NCI-H1694 treated with DMSO at 0.1 percent for 48 hours (cell line): ENCODE measurements at places on chromosomes 11 and 22.

DNA sequence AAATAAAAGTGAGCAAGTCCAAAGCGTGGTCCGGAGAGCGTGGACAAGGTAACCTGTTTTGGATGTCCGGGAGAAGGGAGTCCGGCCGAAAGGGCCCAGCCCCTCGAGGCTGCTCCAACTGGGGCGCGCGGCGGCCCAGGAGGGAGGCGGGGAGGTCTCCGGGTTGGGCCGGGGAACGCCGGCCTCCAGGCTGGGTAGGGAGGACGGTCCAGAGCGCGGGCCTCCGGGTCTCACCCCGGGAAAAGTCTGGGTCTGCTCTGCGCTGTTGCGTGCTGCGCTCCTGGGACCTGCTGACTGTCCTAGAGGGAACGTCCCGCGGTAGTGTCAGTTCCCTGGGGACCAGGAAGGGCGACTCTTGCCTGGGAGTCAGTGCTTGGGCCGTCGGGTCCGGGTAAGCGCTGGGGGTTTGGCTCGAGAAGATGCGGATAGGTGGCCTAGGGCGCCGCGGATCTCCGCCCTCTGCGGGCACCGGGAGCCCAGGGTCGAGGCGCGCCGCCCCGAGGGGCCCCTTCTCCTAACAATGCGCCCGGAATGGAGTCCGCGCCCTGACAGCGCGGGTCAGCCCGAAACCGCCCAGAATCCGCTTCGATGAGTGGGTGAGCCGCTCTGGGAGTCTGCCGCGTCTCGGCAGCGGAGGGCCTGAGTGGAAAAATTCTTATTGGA is 988 bp upstream of the FLI1 start:
- no peak for DNase-seq

GRCh38 chr11:76792505-76793264 is 9.5 kb downstream of the TSKU start:
- no peak for DNase-seq

GRCh38 chr11:64759131-64759721 is 548 bp downstream of the PYGM start:
- DNase-seq: no peak

DNA sequence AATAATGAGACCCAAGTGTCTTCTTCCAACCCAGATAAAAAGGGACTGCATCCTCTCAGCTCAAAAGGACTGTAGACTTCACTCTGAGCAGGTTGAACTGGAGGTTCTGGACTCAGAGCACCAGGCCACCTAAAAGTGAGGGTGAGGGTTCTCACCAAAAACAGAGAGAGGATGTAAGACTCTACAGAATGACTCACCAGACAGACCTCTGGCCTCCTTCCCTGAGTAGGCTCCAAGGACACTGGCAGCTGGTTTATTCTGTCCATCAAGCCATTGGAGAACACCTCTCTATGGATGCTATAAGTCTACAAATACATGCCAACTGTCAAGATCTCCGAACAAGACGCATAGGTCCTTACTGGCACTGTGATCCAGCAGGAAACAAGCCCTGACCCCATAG is 27.2 kb downstream of the FEZ1 start:
- DNase-seq: no peak

DNA sequence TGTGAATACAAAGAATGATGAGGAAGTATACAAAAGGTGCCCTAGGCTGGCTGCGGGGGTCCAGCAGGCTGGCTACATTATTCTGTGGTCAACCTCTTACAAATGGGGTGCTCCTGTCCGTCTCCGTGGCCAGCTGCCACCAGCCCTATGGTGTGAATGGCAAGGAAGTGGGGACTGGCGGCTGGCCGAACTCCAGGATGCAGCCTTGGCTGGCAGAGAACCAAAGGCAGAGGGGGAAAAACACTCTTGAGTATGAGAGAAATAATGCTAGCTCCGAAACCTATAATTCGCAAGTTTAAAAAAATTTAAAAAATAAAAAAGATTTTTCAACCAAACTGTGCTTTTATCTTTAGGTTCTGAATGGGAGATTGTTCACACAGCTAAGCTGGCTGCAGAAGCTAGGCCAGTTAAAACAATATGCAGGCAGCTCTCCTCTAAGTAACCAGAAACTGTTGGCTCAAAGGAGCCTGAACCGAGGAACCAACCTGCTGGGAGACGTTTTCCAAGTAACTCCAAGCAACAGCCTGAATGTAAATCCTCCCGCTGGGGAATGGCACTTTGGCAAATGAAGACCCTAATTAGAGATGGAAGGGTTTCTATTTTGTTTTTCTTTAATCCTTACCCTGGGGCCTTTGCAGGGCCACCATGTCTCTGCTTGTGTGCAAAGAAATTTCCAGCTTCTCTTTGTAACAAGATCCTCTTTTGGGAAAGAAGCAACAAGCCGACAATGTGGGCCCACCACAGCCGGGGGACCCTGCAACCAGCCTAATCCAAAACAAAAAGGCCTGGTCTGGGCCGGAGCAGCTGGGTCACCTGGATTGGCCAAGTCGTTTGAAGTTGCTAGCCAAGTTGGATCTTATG is 50.2 kb downstream of the C22orf31 start:
- DNase-seq: no peak

- DNase-seq: no peak
Measured at GRCh38 chr22:44293876-44294275, 18.9 kb downstream of the SHISAL1 start.

DNA sequence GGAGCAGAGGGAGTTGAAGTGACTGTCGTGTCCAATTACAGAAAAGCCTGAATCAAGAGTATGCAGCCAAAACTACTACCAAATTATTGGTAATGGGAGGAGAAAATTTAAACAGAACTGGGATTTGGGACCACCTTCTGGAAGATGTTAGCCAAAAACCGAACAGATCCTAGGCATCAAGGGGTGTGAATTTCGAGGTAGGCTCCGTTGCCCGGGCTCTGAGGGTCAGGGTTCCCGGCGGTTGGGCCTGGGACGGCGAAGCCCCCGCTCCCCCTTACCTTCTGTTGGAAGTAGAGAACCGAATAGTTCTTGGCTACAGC is 313 bp downstream of the PRCP start:
- DNase-seq: no peak

DNA sequence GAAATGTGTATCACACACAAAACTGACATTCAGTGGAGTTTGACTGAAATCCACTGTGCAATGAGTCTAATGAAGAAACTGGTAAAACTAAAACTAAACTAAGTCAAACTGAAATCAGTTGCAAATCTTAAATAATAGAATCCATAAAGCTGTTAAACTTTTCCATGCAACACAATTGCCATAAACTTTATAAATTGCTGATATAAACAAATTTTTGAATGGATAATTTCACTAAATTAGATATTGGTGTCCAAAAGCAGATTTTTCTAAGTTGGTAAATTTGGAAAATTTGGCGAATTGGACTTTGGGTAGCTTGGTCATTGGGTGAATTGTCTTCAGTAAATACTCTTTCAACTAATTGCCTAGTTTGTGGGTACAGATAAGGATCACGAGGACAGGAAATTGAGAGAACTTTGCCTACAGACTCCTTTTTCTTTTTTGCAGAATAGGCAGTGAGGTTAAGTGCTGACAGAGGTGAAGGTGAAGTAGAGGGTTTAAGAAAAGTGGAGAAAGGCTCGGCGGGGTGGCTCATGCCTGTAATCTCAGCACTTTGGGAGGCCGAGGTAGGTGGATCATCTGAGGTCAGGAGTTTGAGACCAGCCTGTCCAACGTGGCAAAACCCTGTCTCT is 12.8 kb downstream of the MRPL17 start:
- DNase-seq: no peak

DNA sequence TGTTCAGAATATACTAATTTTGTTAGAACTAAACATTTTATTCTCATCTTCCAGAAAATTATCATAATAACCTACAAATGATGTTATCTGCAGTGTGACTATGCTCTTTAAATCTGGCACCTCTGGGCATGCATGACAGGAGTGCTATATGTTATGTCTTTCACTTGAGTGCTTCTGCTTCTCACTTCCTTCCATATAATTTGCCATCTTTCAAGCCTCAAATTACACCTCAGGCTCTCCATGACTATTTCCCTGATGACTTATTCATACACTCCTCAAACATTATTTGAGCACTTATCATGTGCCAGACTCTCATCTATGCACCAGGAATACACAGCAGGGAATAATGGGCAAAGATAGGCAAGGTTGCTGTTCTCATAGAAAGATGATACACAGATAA is 219.3 kb upstream of the POU2AF2 start:
- no peak for DNase-seq

GRCh38 chr11:92850296-92850826 is 119.1 kb upstream of the MTNR1B start:
- DNase-seq: no peak
